ENCODE measurements at places on chromosomes 2 and 18. TPM values are rescaled to one million over a fixed set of nuclear protein-coding genes. Genes with fewer than 3 reads are reported as not detected.

DNA sequence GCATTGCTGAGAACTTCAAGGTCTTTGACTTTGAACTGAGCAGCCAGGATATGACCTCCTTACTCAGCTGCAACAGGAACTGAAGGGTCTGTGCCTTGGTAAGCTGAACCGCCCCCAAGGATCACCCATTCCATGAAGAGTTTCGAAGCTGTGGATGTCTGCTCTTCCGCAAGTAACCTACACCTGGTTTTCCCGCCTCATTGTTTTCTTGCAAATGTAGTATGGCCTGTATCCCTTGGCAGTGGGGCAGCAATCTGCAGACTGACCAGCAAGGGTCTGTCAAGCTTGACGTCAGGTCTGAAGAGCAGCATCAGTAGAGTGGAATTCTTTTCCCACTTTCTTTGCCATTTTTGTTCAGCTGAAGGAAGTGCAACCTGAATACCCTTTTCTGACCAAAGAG lies 62.6 kb upstream of the RAB12 start:
- no peak overlapping the region for H3K4me3 ChIP-seq
- no peak for DNase-seq
- no peaks in the 10 kb centered on the region for H3K36me3 ChIP-seq

GRCh38 chr2:238571661-238572372 lies 145.1 kb downstream of the ASB1 start:
- no peaks in the 10 kb centered on the region for H3K36me3 ChIP-seq
- H3K4me3 ChIP-seq: no peak overlapping the region
- no peak for DNase-seq
- H3K4me1 ChIP-seq: no peaks in the 10 kb centered on the region
- no peak overlapping the region for H3K27ac ChIP-seq

- H3K27me3 ChIP-seq: no peaks in the 10 kb centered on the region
- no peak for DNase-seq
- no peak overlapping the region for H3K4me3 ChIP-seq
- H3K36me3 ChIP-seq: no peaks in the 10 kb centered on the region
- no peak overlapping the region for H3K27ac ChIP-seq
Observed at GRCh38 chr18:8816220-8816619, 110.9 kb downstream of the MTCL1 start.

DNA sequence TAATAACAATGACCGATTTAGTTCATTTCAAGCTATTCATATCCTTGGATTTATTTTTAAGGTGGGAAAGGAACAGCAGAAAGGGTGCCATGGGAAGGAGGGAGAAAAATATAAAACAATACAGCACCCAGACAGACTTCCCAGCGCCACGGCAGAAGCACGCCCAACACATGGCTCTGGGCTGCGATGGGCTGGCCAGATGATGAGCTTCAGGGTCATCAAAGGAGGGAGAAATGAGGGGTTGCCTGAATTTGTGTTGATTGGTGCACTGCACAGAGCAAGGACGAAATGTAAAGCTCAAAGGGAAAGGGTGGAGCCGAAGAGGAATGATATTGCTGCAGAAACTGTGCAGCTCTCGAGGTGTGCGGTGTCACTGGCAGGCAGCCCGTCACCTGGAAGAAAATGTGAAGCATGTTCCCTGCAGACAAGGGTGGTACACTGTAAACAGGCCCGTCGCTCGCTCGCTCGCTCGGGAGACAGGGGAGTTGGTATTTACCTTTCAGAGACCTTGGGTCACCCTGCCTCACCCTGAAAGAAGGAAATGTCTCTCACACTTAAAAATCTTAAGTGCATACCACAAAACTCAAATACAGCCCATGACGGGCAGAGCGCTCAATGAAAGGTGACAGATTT lies 195.5 kb upstream of the CTAGE1 start:
- no peak overlapping the region for H3K27ac ChIP-seq
- no peak for DNase-seq
- H3K4me1 ChIP-seq: peaks cover 3% of the 10 kb centered on the region
- H3K27me3 ChIP-seq: no peaks in the 10 kb centered on the region

DNA sequence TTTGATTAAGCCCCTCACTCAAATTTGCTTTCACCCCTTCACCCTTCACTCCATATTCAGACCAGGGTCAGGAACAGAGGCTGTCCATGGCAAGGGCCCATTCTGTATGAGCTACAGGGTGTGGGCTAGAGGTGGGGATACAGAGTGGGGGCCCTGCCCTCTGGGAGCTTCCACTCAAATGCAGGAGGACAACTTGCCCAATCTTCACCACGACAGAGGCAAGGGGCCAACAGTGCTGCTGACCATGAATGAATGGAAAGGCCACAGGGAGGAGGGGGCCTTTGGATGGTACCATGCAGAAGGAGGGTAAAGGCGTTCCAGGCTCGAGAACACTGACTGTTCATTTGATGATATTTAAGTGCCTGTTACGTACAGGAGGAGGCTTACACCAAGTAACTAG lies 22.8 kb downstream of the ADRA2B start:
- H3K4me3 ChIP-seq: no peak overlapping the region
- DNase-seq: no peak
- H3K27ac ChIP-seq: no peak overlapping the region
- no peaks in the 10 kb centered on the region for H3K36me3 ChIP-seq
- H3K4me1 ChIP-seq: peaks cover 2% of the 10 kb centered on the region
- H3K27me3 ChIP-seq: no peaks in the 10 kb centered on the region

The LINC00305 gene
- not detected for total RNA-seq

- H3K4me3 ChIP-seq: no peak overlapping the region
- DNase-seq: no peak
- H3K4me1 ChIP-seq: no peaks in the 10 kb centered on the region
- H3K27ac ChIP-seq: no peak overlapping the region
Observed at GRCh38 chr18:60898111-60898510, 435.1 kb upstream of the CDH20 start.

All from ovary (tissue), 10 donors.